ENCODE measurements at places on chromosomes 1 and 21.

GRCh38 chr1:181490740-181491712, 7.7 kb downstream of the CACNA1E start:
- DNase-seq = no peak

GRCh38 chr1:93546162-93546863, 98.4 kb downstream of the FNBP1L start:
- no peak for DNase-seq

DNA sequence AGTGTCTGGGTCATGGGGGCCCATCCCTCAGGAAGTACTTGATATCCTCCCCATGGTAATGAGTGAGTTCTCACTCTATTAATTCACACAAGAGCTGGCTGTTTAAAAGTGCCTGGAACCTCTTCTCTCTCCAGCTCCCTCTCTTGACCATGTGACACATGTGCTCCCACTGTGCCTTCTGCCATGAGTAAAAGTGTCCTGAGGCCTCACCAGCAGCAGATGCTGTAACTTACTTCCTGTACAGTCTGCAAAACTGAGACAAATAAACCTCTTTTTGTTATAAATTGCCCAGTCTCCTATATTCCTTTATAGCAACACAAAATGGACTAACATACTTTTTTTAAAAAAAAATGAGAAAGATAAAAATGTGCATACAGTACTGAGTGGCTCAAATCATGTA, 24.0 kb downstream of the PUM1 start:
- DNase-seq = no peak

DNA sequence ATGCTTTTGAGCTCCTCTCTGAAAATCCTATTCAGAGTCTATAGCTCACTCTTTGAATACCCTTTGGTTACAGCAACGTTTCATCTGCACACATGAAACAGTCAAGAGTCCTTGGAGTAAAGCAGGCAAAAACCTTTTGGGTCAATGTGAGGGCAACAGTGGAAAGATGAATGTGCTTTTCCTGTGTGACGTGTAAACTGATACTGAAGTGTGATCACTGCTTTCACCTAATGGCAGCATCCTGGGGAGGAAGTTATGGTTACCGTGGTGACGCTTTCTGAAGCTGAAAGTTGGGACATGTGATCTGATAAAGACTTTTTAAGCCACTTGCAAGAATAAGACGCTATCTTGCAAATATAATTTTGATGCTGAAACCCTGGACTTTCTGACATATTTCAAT, 160.0 kb downstream of the SEC16B start:
- no peak for DNase-seq

Data from stimulated activated CD4-positive, alpha-beta T cell treated with anti-CD3 and anti-CD28 coated beads, TNF-alpha, amount 100 ng/mL, for 4 hours (primary cell).